Fibroblast of gingiva (primary cell): ENCODE measurements at places on chromosomes 6 and 20.

DNA sequence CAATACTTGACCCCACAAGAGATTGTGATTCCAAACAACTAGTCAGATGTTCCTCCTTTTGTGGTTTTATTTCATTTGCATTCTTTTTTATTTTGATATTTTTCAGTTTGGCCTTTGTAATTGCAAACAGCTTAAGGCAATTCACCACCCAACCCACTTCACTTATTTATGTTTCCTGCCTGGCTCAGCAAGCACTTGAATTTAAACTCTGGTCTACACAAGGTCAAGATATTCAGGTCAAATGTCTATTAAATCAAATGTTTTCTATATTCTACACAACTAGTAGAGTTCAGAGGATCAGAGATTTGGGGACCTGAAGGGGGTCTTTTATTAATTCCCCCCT, 100.1 kb downstream of the SGK1 start:
- peak; percentile 11 for DNase-seq

GRCh38 chr6:16324606-16325225, 86.3 kb downstream of the GMPR start:
- DNase-seq, result no peak

DNA sequence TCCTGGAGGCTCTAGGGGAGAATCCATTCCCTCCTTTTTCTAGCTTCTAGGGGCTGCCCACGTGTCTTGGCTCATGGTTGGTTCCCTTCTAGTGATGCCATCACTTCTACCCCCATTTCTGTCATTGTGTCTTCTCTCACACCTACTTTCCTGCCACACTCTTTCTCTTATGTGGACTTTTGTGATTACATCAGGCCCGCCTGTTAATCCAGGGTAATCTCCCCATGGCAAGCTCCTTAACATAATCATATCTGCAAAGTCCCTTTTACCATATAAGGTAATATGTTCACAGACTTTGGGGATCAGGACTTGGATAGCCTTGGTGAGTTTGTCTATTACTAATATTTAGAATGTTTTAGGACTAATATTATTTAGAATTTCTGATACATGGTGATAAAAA, 111.9 kb downstream of the DNAH8 start:
- DNase-seq, result no peak

DNA sequence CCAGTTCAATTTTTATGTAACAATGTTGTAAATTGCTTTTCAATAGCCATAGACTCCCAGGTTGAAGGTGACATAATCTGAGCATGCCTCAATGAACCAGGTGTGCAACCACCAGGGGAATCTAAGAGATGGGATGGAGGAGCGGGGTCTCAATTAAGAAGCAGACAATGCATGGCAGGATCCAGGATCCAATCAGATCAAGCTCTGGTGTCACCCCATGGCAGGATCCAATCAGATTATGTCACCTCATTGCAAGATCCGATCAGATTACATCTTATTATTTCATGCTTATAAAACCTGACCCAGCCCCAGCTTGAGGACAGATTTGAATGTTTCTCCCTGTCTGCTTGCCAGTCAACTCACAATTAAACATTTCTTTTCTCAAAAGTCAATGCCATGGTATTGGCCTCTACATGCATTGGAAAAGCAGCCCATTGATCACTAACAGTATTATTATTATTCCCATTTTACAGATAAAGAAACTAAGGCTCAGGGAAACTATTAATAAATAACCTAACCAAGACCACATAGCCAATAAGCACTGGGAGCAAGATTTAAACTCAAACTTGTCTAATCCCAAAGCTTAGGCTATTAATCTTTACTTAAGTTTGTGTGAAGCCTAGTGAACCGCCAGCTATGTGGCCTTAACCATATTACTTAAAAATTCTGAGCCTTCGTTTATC, 14.3 kb upstream of the SIRT5 start:
- no peak for DNase-seq

- DNase-seq, result no peak
These were observed 988 bp downstream of the QRSL1 start for GRCh38 chr6:106630366-106630765.

- no peak for DNase-seq
These were observed 93.5 kb upstream of the LOC128125822 start for GRCh38 chr6:63478734-63479133.

DNA sequence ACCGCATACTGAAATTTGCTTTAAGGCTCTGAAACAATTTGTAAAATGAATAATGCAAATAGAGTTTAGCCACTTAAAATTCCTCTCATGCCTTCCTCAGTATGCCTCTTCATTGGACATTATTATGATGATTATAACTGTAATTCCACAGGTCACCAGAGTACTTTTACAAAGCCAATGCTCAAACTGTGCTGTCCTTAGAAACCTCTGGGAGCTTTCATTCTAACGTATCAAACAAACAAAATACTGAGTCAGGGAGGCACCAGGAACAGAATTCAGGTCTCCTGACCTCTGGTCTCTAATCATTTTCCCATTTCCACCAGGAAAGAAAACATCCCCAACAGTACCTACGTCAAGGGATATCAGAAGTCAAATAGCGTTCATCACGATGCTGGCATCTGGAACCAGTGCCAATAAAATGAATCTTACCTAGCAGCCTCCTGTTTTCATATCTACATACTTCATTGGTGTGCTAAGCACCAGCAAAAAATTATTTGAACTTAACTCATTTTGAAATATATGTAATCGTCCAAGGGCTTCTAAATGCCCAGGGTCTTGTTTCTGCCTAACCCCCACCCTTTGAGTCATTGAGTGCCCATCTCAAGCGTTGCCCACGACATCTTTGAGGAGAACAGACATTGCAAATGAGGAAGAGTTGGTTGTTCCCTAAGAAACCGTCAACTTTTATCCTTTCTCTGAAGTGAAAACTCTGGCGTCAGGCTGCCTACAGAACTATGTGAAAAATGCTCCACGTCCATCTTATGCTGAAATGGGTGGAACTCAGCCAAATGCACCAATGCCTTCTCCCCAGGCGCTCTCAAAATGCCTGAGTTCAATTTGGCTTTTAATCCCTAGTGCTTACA, 37.9 kb downstream of the NEDD9 start:
- DNase-seq, result peak; percentile 60

- no peak for DNase-seq
These were observed 74.6 kb upstream of the TAB2 start for GRCh38 chr6:149242883-149243282.

DNA sequence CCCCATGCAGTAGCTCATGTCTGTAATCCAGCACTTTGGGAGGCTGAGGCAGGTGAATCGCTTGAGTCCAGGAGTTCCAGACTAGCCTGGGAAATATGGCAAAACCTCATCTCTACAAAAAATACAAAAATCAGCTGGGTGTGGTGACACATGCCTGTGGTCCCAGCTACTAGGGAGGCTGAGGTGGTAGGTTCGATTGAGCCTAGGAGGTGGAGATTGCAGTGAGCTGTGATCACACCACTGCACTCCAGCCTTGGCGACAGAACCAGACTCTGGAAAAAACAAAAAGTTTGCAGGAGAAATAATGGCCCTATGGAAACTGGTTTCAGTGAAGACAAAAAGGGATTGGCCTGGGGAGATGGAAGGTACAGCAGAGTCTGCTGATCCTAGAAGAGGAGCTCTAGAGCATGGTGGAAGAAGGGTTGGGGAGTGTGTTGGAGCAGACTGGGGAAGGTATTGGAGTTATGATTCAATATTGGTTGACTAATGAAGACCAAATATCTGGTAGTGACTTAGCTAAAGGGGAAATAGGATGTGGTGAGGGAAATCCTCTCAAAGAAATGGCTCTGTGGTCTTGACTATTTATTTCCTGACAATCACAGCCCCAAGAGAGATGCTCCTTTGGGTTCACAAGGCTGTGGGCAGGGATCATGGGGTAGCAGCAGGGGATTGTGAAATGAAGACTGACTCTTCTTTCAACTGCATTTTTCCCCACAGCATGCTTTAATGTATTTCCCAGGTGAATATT, 281.9 kb downstream of the UTRN start:
- no peak for DNase-seq
